ENCODE measurements at places on chromosomes 6 and 20. TPM values are rescaled to one million over a fixed set of nuclear protein-coding genes. Genes with fewer than 3 reads are reported as not detected.
A peak's percentile ranks its signal among the peaks of the same experiment; 100 is the strongest.

Gene SCGN
- total RNA-seq: not detected

DNA sequence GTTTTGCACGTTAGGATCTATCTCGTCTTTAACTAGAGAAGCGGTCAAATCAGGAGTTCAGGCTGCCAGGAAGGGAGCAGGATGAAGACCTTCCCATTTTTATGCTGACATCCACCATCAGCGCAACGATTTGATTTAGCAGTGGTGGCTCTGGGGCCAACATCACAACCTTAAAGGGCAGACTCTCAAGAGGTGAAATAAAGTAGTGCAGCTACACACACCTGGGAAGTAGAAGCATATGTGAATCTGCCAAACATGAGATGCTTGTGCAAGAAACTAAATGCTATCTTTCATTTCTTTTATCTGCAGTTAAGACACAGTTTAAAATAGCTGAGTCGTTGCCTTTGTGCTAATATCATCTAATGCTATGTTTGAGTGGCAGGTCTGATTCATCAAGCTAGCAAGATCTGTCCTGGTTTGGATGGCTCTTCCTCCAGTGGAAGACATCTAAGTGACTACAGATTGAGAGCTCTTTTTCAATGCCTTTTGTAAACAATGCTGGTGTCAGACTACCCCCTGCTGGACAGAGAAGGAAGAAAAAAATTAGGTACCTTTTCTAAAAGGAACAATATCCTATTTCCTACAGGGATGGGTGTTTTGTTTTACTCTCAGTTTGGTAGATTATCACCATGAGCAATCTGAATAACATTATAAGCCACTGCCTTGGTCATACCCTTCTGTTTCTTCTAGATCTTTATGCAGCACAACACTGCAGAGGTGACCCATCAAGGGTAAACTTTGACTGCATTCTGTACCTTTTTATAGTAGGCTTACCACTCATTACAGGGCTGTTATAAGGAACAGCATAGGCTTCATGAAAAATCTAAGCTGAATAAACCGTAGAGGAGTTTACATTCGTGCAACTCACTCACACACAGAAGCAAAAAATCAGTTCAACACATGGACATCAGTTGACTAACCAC is 171.6 kb upstream of the FBXL4 start:
- peak; percentile 57 for DNase-seq

GRCh38 chr20:48064929-48065328 is 279.6 kb upstream of the SULF2 start:
- no peak for DNase-seq

- no peak for DNase-seq
Observed at GRCh38 chr20:32007787-32008616, 2.2 kb upstream of the CCM2L start.
